ENCODE measurements at places on chromosomes 2 and 18.

DNA sequence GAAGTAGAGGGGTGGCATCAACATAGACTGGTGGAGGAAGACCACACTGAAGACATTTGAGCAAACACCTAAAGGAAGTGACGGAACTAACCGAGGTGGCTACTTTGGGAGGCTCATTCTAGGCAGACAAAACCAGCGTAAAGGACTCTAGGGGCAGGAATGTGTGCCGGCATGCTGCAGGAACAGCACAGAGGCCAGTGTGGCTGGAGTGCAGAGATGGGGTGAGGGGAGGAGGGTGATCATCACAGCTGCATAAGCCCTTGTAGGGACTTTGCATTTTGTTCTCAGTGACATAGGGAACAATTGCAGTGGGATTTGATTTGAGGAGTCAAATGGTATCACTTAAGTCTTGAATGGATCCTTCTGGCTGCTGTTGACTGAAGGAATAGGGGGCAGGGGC lies 253.5 kb downstream of the NCKAP5 start:
- no peak for DNase-seq

GRCh38 chr2:152635635-152636298 lies 81.5 kb downstream of the PRPF40A start:
- peak; percentile 81 for DNase-seq

DNA sequence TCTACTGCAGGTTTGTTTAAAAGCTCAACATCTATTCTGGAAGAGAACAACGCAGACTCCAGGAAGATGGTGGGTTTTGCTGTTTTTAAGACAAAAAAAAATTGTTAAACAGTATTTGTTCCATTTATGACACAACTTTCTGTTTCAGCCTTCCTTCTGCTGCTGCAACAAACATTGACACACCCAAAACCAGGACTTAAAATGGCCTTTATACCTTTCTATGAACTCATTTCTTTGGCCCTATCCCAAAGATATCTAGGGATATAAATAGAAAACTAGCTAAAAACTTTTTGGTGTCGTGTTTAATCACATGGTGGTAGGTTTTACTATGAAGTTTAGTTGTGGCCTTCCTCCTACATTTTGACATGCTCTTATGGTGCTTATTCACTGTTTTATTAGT lies 964 bp upstream of the GALNT3 start:
- no peak for DNase-seq

DNA sequence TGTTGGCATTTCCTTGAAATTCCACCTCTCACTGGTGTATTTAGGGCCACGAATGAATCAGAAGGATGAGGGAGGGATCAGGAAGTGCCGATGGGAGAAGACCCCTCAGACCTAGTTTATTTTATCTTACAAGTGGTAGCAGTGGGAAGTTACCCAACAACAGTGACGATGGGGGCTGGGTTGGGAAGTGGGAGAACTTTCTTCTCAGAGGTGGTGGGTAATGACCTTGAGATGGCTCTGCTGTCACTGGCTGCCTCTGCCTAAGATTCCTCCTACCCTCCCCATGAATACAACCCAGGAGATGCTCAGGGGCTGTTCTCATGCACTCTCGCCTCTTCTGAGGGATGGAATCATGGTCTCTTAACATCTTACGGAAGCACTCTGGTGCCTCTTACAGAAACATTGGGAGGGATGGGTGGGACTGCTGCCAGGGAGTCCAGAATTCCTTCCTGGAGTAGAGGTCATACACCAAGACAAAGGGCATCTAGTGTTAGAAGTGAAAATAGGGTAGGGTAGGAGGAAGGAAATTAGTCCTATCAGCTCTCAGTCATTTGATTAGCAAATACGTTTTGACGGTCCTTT lies 58.5 kb upstream of the TXNDC2 start:
- no peak for DNase-seq

- no peak for DNase-seq
Observed at GRCh38 chr2:179022685-179023084, 27.3 kb downstream of the CCDC141 start.

DNA sequence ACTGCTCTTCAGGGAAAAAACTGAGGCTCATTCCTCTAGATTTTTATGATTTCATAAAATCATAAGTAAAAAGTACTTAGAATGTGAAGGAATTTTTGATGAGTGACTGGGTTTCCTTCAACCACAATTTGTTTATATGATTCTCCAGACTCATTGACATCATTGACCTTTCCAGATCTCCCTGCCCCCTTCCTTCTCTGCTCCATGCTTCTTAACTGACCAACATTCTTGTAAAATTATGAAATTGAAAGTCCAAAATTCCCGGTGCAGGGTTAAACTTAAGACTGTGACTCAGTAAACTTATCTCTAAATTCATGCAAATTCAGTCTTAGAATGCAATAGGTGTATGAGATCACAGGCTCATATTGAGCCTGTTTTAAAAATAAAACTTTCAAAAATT lies 648.9 kb downstream of the TDRD15 start:
- no peak for DNase-seq

DNA sequence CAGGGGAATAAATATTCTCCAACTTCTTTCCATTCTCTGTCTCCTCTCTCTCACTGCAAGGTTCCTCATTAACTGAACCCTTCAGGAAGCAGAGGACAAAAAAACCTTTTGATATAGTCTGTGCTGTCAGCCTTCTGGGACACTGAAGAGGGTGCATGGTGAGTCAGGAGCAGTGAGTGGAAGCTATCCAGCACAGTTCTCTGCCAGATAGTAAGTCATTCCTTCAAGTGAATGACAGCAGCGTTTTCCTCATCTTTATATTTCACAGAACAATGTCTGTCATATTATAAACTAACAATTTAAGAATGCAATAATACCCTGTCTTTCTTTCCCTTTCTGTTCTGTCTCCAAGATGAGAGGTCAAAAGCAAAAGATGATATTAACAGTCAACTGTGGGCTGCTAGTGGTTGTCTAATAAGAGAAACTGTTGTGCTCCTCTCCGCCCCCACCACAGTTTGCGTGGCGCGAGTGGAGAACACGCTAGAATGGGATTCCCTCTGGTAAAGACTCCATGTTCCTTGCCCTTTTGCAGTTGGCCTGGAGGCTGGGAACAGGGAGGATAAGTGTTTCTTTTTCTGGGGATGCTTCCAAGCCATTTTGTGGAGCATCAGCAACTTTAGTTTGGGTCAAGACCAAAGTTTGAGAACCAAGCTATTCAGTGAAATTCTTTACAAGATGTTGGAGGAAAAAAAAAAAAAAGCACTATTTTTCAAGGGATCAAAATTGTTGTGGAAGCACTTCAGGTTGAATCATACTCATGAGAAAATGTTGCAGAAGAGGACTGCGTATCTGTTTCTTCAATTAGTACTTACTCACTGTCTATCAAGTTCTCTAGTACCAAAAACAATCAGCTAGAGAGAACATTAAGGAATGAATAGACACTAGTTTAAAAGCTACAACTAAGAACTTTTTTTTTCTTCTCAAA lies 430.2 kb downstream of the SETBP1 start:
- no peak for DNase-seq

DNA sequence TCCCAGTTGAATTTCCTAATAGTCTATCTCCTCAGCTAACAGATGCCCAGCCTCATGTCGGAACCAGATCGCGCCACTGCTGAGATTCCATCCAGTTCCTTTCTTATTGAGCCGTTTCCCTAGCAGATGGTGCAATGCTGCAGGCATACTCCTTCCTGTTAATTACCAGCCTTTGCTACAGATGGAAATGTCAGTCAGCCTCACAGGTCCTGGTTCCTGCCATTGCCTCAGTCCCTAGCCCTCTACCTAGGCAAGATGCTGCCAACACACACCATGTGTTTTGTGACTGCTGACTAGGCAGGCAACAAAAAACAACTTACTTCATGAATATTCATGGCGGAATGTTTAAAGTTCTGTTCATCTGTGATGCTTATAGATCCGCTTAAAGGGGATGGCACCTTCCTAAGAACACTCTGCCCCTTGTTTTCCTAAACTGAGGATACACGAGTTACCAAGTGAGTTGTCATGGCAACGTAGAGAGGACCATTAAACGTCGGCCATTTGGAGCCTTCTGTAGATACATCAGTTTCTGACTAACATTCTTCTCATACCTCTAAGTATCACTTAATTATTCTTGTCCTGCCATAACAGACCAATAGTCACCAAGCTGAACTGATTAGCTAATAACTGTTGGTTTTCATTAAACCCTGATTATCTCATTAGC lies 749.5 kb downstream of the RNF144A start:
- no peak for DNase-seq

DNA sequence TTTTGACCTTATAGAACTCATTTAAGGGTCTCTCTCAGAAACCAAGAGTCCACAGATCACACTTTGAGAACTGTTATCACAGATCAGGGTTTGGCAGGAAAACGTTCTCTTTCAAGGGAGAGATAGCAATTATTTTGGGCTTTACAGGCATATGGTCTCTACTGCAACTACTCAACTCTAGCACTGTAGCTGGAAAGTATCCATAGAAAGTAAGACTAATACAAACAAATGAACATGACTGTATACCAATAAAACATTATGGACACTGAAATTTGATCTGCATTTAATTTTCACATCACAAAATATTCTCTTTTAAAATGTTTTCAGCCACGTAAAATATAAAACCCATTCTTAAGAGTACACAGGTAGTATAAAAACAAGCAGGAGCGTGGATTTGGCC lies 100.5 kb downstream of the TRIP12 start:
- DNase-seq, result no peak

DNA sequence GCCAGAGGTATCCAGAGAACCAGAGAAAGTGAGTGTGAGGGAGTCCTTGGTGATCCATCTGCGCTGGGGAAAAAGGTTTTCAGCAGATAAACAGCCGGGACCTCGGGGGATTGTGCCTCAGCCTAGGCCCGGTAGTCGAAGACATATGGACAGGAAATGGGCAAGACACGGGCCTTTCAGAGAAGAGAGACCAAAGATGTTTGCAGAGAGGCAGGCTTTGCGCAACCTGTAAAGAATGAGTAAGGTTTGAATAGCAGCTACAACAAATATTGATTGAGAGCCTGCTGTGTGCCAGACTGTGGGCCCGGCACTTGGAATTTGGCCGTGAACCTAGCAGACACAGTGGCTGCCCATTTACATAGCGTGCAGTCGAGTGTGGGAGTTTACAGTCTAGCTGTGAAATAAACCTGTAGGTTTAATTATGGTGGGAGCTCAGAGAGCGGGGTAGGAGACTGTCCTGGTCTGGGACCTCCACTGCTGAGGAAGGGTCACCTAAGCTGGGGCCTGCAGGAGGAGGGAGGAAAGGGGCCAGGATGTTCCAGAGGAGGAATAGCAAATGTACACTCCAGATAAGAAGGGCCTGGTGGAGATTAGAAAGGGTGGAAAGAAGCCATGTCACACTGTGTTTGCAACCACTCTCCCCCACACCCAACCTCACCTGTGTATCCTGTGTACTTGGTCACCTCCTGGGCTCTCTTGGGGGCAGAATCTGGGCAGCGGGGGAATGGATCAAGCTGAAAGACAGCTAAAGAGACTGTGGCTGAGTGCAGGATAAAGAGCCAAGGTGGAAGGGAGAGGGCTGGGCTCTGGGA lies 3.0 kb downstream of the SH2D6 start:
- DNase-seq, result no peak

DNA sequence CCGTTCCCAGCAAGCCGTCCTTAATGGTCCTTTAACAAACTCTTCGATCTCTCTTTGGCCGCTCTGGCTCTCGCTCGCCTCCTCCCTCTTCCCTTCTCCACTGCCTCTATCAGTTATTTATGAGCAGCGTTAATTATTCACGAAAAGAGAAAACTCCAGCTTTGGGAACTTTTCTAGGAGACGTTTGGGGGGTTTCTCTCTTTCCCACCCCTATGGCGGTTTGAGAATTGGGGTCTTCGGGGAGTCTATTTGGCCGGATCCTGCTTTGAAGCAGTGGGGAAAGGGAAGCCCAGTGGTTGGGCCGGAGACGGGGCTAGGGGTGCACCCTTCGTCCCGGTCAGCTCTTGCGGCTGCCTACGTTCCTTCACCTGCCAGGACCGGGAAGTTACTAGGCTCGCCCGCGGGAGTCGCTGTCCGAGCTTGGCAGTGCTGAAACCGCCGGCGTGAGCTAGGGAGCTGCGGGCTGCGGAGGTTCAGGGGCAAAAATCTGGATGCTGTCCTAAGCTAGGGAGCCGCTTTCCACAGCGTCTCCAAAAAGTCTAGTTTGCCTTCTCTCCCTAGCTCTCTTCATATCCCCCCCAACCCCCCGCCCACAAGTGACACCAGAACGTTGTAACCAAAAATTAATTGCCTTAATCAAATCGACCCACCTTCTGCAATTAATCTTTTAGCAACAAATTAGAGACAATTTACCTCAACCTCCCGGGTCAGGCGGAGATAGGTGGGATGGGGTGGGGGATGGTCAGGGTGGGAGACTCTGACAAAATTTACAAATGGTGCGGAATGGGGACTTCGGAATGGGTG lies 8.9 kb upstream of the SKOR2 start:
- peak; percentile 89 for DNase-seq

GRCh38 chr2:172804423-172804822 lies 68.8 kb downstream of the RAPGEF4 start:
- no peak for DNase-seq
